ENCODE measurements at places on chromosomes 5 and 9.

DNA sequence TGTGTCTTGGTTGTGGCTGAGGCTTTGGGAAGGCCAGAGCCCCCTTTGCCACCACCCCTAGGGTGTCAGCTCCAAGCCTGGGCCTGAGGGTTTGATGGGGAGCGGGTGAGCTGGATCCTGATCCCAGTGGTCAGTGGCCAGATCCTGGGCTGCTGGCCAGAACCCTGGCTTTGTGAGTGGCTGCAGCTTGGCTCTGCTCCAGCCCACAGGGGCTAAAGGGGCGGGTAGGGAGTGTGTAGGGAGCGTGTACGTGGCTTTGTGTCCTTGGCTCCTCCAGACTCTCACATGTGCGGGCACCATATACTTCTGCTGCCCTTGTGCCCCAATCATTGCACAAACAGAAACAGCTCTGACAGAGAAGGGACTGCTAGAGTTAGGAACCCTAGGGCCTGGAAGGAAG lies 1.2 kb upstream of the IL11RA start:
- no peak for DNase-seq

- DNase-seq: no peak
Measured at GRCh38 chr9:129383019-129383560, 205.0 kb upstream of the IER5L start.

DNA sequence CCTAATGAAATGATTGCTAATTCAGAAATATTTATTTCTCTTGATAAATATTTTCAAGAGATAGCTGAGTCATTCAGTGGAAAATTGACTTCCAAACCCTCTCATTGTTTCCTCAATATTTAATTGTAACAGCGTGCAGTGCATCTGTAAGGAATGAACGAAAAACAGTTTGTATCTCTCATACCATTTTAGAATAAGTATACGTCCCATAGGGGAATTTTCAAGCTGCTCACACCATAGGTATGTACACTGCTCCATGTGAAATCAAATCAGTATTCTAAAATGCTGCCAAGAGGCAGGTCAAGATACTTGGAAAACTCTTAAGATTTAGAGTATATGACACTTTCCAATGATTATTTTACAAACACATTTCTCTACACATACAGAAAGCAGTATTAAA lies 202.2 kb downstream of the ARL15 start:
- no peak for DNase-seq

- DNase-seq: no peak
Measured at GRCh38 chr5:84568171-84568570, 183.5 kb upstream of the EDIL3 start.

GRCh38 chr5:169416583-169417196 lies 115.8 kb upstream of the SLIT3 start:
- DNase-seq: no peak

- DNase-seq: no peak
Measured at GRCh38 chr9:112081918-112082729, 93.0 kb downstream of the SUSD1 start.

DNA sequence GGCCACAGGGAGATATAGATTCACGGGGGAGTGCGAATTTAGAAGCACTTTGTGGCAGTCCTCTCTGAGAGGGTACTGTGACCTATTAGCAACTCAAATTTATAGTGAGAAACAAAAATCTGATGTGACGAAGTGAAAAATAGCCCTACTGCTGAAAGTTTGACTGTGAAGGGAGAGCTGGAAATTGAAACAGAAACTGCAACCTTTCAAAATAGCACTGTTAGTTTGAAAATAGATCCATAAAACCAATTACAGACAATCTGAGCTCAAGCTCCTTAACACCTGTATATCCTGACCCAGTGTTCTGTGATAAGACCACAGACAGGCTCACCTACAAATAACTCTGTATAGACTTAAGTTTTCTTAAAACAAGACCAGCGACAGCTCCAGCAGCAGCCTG lies 420.1 kb downstream of the IRX1 start:
- no peak for DNase-seq

DNA sequence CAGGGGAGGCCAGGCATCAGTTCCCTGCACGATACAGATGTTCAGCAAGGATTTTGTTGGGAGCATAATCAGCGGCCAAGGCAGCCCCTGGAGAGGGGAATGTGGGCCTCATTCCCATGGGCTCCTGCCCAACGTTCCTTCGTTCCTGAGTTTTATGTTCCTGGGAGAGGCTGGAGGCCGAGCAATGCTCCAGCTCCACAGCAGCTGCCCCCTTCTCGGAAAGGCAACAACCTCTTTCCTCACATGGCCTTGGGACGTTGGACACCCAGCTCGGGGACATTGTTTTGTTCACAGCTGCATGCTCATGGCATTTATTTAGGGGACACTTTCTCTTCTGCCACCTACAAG lies 63.8 kb upstream of the COL15A1 start:
- no peak for DNase-seq

DNA sequence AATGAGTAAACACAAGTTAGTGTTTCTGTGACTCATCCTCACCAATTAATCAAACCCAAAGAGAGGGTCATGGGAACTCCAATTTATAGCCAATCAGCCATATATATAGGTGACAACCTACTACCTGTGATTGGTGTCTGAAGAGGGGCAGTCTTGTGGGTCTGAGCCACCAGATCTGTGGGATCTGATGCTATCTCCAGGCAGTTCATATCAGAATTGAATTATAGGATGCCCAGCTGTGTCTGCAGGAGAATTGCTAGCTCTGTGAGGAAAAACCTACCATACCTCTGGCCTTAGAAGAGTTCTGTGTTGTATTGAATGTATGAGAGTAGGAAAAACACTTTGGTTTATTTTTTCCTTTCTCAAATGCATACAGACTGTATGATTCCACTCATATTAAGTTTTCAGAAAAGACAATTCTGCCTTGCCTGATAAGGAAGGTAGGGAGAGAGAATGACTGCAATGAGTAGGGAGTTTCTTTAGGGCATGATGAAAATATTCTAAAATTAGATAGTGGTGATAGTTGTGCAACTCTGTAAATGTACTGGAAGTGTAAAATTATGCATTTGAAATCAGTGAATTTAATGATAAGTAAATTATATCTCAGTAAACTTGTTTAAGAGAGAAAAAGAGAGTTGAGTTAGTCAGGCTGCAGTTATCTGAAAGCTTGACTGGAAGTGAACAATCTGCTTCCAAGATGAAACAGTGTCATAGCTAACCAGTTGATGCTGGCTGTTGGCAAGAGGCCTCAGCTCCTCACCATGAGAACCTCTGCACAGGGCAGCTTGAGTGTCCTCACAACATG lies 274.9 kb downstream of the AUH start:
- no peak for DNase-seq

GRCh38 chr5:149452007-149452664 lies 73.0 kb upstream of the IL17B start:
- DNase-seq: no peak

DNA sequence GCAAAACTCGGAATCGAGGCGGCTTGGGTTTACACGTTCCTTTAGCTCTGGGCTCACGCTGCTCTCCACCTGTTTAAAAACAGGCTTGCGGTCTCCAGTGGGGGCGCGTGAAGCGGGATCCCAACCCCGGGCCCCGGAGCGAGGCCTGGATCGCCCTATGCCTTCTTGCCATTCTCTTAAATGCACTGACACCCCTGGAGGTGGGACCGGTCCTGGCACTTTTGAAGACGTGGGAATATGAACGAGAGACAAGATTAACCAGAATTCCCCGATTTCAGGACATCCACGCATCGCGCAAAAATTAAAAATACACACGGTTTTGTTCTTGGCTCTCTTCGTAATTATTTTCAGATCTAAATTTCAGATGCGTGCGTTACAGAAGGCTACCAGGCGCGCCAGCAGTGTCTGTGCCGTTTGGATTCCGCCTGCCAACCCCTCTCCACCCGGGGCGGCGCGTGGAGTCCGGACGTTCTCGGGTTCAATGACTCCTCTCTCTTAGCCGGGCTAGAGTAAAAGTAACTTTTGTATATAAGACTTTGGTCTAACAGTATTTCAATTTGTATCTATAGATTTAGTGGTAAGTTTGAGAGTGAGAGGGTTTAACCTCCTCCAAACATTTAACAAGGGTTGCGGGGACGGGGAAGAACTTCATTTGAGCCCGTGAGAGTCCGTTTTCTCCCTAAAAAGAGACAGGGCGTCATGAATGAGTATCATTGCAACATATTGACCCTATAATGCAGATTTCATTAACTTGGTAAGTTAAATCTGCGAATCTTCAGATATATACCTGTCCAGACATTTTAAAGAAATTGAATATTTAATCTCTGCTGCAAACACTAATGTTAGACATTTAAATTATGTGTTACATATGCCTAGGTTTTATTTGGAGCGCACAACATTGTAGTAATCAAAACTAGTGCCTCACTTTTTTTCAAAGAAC lies 3.8 kb downstream of the FOXD1 start:
- no peak for DNase-seq

GRCh38 chr9:93166699-93167098 lies 17.2 kb upstream of the WNK2 start:
- no peak for DNase-seq

DNA sequence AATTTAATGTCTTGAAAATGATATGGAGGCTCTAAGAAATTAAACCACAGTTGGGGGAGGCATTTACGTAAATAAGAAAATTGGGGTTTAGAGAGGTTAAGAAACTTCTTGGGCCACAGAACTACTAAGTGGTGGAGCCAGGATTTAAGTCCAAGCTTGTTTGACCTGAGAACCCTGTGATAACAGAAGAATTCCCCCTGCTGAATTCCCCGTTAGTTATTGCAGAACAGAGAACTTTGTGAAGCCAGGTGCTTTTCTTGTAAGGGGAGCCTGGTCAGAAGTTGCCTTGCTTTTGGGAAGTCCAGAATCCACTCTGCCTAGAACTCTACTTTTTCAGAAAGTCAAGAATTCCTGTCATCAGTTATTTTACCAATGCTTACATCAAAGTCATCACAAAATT lies 309.3 kb upstream of the SEMA6A start:
- DNase-seq: no peak

DNA sequence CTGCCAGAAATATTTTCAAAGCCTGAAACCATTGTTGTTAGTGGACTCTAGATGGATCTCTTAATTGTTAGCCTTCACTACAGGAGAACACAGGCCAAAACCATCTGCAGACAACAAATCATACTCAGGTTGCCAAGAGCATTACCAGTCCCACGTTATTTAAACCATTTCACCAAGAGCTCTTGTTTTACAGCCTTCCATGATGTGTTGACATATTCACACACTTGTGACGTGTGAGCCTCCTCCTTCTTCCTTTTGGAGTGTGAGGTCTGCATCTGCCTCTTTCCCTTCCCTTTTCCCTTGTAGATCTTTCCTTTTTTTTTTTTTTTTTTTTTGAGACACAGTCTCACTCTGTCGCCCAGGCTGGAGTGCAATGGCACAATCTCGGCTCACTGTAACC lies 279.0 kb downstream of the AUH start:
- no peak for DNase-seq

- DNase-seq: no peak
Measured at GRCh38 chr5:78512435-78512834, 136.1 kb downstream of the LHFPL2 start.

GRCh38 chr5:156922207-156922792 lies 40.7 kb downstream of the TIMD4 start:
- DNase-seq: no peak

DNA sequence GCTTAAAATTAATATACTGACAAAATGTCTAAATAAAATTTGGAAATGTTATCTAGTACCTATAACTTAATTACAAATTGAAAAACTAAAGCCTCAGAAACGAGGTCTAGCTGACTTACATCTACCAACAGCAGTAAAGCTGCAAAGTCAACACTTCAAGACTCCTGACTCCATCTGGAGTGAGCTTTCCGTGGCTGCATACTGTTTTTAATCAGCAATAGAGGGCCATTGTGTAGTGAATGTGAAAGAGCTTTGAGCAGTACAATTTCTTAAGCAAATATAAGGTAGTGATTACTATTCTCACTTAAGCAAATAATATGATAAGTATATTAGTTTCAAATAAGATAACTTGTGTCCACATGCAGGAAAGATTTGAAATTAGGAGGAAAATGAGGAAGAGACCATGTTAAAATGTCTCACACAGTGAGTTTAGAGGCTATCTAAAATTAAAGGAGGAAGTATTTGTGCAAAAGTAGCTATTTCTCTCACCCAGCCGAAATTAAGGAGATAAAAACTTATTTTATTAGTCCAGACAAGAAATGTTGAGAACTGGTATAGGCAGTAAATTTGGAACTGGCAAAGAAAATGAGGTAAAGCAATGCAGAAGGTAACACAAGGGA lies 6.4 kb downstream of the SPINK6 start:
- no peak for DNase-seq

- no peak for DNase-seq
Measured at GRCh38 chr5:119036101-119036762, 34.7 kb upstream of the DMXL1 start.

DNA sequence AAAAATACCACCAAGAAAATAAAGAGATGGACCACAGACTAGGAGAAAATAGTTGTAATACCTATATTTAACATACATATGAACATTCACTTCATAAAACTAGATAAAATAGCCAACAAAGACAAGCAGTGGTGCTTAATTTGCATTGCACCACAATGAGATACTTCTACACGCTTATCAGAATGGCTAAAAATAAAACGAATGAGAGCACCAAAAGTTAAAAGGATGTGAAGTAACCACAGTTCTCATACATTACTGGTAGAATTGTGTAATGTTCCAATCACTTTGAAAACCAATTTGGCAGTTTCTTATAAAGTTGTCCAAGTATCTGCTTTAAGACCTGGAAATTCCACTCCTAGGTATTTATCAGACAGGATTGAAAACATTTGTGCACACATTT lies 198.9 kb upstream of the SGCD start:
- no peak for DNase-seq

- no peak for DNase-seq
Measured at GRCh38 chr9:1979741-1980367, 35.3 kb upstream of the SMARCA2 start.

GRCh38 chr5:61779743-61780142 lies 447.7 kb downstream of the ZSWIM6 start:
- no peak for DNase-seq

DNA sequence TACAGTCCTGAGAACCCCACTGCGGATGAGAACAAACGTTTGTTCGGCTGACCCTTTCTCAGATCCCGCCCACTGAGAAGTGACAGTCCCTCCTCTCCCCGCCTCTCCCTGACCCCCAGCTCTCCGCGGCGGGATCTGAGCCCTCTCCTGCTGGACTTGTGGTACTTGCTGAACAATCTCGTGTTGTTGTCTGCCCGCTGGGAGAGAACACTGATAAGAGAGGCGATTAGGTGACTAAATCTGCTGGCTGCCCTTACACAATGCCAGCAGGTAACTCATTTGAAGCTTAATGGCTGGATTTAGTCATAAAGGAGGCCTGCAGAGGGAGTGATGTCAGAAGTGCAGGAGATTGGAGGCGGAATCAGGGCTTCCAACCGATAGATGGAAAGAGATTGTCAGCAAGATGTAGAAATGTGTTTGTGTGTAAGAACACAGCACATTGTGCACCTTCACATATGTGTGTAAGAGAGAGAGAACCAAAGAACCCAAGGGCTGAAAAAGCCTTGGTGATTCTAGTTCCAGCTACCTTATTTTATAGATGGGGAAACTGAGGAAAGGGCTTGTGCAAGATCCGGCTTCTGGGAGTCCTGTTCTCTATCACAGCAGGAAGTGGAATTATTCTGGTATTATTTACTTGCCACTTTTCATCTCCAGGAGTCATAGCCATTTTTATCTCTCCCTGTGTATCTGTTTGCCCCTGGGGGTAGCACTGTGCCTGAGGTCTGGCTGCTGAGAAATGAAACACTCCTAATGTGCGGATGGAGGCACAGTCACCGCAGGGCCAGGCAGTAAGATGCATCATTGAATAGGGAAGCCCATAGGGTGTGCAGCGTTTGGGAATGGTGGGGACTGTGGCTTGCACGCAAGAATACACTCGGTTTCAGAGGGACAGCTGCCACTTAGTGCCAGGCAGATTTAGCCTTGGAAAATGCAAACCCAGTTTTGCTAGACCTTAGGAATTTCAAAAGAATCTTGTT lies 203.7 kb upstream of the MSX2 start:
- no peak for DNase-seq
